ENCODE measurements at places on chromosomes 3 and 15.

DNA sequence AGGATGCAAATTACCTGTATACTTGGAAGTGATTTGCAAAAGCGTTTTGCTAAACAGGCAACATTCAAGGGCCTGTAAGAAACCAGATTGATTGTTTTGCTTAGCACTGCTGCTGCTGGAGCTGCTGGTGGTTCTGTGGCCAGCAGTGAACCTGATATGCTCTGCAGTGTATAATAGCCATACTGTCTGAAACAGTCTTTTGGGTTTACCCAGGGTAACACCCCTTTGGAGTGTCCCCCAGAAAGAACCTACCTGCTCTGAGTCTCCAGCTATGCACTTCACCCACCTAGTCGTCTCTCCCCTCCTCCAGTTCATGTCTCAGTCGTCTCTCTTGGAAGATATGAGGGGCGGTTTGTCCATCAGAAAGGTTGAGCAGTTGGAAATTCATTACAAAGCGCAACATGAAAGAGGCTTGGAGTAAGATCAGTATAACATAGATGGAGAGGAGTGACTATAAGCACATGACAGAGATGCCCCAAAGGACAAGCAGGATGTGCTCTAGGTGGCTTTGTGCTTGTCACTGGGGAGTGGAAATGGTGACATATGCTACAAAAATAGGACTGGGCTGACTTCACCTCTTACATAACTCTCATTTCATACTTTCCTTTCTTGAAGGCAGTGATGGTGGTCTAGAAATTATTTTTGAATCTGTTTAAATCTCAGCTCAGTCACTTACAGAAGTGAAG, 3.8 kb downstream of the MKRN2 start:
- no peak for DNase-seq

DNA sequence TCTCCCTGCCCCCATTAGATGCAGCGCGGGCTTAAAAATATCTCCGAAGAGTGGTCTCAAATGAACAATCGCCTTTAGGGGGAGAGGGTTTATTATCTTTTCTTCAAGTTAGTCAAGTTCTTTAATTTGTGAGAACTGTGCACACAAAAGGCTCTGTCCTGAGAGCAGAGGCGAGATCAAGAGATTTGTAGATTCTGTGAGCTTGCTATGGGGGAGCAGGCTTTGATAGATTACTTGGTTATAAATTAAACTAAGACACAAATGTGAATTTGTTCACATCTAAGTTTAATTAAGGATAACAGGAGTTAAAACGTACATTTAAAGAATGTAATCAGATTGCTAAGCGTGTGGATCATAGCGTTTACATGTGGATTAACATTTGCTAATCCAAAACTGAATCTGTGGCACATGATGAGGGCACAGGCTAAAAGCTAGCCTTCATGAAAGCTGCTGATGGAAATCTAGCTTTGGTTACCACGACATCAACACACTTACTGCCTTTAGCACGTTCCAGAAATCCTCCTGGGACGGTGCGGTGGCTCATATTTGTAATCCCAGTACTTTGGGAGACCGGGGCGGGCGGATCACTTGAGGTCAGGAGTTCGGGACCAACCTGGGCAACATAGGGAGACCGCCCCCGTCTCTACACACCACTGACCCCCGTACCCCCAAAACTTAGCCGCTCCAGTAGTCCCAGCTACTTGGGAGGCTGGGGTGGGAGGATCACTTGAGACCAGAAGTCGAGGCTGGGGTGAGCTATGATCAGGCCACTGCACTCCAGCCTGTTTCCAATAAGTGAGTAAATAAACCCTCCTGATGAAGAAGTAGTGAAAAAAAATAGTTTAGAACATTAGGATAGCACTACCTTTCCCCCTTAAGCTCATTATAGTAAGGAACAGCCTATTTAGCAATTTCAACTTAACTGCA, 1.0 kb upstream of the PRTG start:
- no peak for DNase-seq

- DNase-seq, result no peak
These were observed 779.8 kb upstream of the NR2F2 start for GRCh38 chr15:95550702-95551101.

DNA sequence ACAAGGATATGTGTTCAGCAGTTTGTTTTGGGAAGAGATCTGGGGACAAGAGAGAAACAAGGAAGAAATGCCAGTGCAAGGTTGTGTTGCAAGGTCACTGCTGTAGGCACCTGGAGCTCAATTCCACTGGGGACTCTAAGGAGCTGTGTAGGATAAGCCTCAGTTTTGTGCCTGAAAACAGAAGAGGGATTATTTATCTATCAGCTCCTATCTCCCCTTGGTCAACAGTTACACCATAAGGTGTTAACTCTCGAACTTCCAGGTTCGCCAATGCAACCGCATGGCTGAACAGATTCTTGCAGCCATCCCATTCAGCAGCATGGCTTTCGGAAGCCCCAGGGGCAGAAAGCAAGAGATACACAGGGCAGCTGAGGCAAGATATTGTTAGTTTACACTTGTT, 41.6 kb upstream of the CNOT10 start:
- no peak for DNase-seq

DNA sequence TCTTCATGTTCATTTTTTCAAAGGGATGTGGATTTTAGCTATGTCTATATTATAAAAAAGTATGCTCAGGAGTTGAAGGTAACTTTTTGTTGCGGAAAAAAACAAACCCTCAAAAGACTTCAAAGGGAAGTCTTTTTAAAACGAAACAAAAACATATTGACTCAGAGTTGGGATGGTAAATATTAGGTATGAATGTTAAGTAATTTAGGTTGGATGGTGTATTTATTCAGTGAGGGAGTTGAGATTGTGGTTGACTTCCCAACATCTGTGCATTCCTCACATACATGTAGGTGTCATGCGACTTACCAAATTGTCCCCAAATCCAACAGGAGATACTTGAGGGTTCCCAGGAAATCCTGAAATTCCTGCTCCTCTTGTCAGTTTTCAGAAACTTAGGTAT, 32.7 kb upstream of the PLSCR5 start:
- DNase-seq, result no peak

DNA sequence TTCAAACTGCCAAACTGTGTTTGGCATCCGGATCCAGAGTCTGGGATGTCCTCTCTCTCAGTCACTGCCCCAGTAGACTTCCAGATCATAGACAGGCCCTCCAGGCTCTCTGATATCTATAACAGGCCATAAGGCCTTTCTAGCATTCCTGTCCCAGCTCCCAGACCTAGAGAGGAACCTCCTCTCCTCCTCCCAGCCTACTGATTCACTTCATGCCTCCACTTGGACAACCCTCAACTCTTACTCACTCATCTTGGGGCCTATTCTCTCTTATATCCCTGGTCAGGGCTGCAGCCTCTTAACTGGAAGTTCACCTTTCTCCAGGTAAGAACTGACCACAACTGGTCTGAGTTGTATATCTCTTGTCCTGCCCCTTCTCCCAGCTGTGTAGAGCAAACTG, 253.7 kb upstream of the TRIM42 start:
- DNase-seq, result no peak

DNA sequence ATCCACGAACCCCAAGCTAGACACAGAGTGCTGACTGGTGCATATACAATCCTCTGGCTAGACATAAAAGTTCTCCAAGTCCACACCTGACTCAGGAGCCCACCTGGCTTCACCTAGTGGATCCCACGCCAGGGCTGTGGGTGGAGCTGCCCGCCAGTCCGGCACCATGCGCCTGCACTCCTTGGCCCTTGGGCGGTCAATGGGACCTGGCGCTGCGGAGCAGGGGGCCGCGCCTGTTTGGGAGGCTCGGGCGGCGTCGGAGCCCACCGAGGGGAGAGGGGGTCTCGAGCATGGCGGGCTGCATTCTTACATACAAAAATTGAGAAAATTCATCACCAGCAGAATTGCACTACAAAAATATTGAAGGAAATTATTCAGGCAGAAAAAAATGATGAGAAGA, 120.7 kb upstream of the FAN1 start:
- no peak for DNase-seq

DNA sequence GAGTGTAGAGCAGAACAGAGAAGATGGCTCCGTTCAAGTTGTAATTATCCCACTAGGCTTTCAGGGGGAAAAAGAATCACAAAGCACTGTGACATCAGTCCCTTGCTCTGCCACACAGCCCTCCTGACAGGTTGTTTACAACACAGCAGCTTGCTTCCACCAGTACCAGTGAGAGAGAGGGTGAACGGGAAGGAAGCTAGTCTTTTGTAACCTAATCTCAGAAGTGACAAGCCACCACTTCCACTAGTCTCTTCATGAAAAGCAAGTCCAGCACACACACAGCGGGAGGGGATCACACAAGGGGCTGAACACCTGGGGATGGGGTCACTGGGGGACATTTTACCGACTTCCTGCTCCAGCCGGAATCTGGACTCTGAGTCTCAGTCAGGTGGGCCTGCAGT, 86.3 kb downstream of the FAM81A start:
- no peak for DNase-seq

DNA sequence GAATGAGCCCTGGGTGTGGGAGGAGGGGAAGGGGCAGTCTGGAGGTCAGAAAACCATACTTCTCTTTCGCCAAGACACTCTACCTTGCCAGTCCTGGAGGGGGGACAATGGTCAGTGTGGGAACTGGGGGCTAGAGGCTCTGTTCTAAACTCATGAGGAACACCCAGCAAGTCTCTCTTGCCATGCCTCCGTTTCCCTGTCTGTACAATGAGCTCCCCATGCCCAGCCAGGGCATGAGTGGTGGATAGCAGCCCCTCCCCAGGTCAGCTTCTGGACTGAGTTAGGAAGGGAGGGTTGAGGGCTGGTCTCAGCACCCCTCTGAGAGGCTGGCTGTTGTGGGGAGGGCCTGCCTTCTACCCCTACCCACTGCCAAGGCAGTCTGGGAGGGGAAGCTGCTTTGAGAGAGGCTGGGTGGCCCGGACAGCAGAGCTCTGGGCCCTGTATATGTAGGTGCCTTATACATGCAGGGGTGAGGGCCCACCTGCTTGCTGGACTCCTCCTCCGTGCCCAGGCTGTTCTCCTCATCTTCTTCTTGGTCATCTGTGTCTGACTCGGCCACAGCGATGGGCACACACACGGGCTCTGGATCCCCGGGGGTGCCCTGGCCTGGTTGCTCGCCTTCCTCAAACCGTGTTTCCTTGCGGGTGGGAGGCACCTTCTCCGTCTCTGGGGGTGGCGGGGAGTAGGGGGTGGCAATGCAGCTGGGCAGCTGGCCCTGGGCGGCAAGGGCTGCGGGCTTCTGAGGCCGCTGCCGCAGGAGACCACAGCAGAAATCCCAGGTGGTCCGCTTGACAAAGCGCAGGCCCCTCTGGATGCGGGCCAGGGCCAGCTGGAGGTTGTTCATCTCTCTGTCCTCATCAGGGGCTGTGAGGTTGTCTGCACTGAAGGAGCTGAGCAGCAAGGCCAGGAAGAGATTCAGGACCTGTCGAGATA, 68.8 kb downstream of the SCN5A start:
- DNase-seq, result no peak

GRCh38 chr3:134093956-134094355, 64.2 kb upstream of the SLCO2A1 start:
- DNase-seq, result no peak

DNA sequence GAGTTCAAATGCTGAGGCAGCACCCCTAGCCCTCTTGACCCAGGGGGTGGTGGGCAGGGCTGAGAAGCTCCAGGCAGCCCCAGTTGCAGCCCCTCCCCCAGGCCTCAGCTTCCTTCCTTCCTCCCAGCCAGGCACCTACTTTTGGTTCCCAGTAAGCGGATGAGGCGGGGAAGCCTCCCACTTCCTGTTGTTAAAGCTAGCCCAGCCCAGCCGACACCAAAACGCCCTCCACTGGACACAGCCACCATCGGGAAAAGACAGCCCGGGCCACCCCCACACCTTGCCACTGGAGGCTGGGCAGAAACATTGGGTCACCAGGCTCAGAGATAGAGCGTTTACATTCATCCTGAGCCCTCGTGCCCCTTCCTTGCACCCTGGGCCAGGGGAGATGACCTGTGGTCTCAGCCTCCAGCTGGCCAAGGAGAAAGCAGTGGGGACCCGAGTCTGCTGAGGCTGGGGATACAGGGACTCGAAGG, 3.5 kb downstream of the DUSP7 start:
- peak; percentile 95 for DNase-seq
